Activated CD4-positive, alpha-beta memory T cell treated with anti-CD3 and anti-CD28 coated beads, Interleukin-2, amount 10 ng/mL, durations not matched to agents 7 days and 5 days (primary cell): ENCODE measurements at places on chromosomes 2 and 18. TPM values are rescaled to one million over a fixed set of nuclear protein-coding genes. Genes with fewer than 3 reads are reported as not detected.

Gene SAG
- total RNA-seq = 0.10 TPM

Gene DYNAP
- total RNA-seq = not detected

DNA sequence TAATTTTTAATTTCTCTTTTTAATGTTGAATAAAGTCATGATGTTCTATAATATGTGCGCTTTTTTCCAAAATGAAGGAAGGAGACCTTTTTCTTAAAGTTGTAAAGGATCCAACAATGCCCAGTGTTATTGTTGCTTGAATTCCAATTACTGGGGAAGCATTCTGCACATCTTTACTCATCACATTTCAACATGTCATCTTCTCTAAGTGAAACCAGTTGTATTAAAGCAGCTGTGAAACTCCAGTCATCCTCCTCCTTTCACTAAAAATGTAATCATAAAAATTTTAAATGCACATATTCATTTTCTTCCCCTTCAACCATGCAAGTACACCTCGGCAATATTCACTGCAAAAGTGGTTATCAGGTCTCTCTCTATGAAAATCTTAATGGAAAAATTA, 722.7 kb downstream of the TSN start:
- H3K4me3 ChIP-seq = no peak overlapping the region
- no peak overlapping the region for H3K27ac ChIP-seq
- H3K4me1 ChIP-seq = no peaks in the 10 kb centered on the region
- no peaks in the 10 kb centered on the region for H3K27me3 ChIP-seq
- no peaks in the 10 kb centered on the region for H3K36me3 ChIP-seq

DNA sequence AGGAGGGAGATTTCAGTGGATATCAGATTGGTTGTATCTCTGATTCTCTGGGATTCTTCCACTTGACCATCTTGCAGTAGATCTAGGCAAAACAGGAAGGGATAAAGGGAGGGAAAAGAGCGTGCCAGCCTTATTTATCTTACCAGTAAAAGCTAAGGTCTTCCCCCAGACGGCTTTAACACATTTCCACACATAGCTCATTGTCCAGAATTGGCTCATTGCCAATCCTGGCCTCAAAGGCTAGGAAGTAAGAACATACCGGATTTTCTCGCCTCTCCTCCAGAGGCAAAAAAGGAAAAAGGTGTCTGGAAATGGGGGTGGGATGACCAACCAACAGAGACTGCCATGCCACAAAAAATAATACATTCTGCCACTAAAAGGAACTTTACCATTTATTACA, 411.6 kb upstream of the NRP2 start:
- H3K4me3 ChIP-seq = no peak overlapping the region
- no peaks in the 10 kb centered on the region for H3K36me3 ChIP-seq
- no peaks in the 10 kb centered on the region for H3K27me3 ChIP-seq
- H3K27ac ChIP-seq = no peak overlapping the region
- no peaks in the 10 kb centered on the region for H3K4me1 ChIP-seq

GRCh38 chr18:54165450-54165849, 59.0 kb downstream of the MBD2 start:
- no peak for DNase-seq
- H3K36me3 ChIP-seq = peaks cover 43% of the 10 kb centered on the region
- peaks cover 19% of the 10 kb centered on the region for H3K4me1 ChIP-seq
- H3K27me3 ChIP-seq = no peaks in the 10 kb centered on the region
- H3K27ac ChIP-seq = no peak overlapping the region

- no peak for DNase-seq
- H3K4me1 ChIP-seq = no peaks in the 10 kb centered on the region
- H3K27ac ChIP-seq = no peak overlapping the region
- no peak overlapping the region for H3K4me3 ChIP-seq
- no peaks in the 10 kb centered on the region for H3K36me3 ChIP-seq
Measured at GRCh38 chr2:49045083-49045482, 109.2 kb downstream of the FSHR start.
